ENCODE measurements at places on chromosomes 16 and 17. TPM values are rescaled to one million over a fixed set of nuclear protein-coding genes. Genes with fewer than 3 reads are reported as not detected.

DNA sequence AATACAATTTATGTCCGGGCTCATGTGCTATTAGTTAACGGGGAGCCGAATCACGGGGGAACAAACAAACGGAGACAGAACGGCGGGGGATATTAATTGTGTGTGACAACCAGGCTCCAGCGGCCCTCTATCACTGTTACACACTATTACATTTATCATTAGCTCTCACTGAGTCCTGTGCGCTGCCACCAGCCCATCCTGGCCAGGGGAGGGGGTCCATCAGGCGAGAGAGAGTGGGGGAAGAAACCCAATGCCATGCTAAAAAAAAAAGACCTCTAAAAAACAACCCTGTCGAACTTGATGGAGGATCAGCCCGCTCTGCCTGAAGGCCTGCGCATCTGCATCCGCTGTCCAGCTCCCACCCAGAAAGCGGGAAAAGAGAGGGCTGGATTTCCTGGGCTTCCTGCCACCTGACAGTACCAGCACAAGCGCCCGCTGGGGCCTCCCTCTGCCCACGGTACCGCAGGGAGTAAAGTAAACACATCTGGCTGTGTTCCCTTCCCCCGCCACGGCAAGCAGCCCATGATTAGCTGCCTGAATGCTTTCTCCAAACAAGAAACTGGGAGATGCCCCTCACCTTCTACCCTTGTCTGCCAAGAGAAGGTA lies 41.7 kb downstream of the PIPOX start:
- peaks cover 16% of the 10 kb centered on the region for H3K36me3 ChIP-seq
- no peak overlapping the region for H3K4me3 ChIP-seq
- H3K27ac ChIP-seq = no peak overlapping the region
- no peaks in the 10 kb centered on the region for H3K4me1 ChIP-seq

- no peaks in the 10 kb centered on the region for H3K27me3 ChIP-seq
- no peaks in the 10 kb centered on the region for H3K36me3 ChIP-seq
- H3K4me3 ChIP-seq = peak overlapping the region; percentile 87
- H3K4me1 ChIP-seq = no peaks in the 10 kb centered on the region
- peak; percentile 86 for DNase-seq
These were observed 889 bp upstream of the ZNF423 start for GRCh38 chr16:49856672-49857330.

- H3K4me3 ChIP-seq = no peak overlapping the region
- H3K27me3 ChIP-seq = no peaks in the 10 kb centered on the region
- H3K4me1 ChIP-seq = no peaks in the 10 kb centered on the region
- no peak overlapping the region for H3K27ac ChIP-seq
These were observed 226.1 kb upstream of the TOX3 start for GRCh38 chr16:52773026-52773425.

DNA sequence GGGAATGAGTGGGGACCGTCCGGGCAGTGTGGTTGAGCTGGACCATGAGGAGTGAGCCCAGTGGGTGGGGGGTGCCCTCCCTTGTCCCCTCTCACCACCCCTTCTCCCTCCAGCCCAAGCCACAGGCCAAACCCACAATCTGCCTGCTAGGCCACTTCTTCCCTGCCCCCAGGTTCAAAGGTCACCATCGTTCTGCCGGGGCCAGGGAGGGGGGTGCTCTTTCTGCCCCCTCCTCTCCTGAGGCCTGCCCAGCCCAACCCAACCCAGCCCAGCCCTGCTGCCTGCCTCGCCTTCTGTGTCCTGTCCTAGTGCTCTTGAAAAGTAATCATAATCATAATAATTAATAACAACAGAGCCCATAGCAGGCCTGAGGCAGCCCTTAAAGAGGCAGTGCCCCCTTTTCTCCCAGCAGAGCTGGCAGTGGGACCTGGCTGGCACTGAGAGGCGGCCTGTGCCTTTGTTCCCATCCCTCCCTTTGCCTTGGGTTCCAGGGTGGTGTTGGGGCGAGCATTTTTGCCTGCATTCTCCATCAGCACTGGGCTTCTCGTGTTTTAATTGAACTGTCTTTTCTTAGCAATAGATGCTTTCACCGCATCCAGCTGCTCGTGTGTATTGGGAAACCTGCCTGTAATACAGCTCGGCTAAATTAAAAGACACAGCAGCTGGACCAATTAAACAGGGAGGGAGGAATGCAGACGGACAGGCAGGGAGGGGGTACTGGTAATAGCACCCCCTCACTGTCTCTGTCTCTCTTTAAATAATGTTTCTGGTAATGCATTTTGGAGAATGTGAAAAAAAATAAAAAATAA lies 46.8 kb downstream of the SREBF1 start:
- no peak overlapping the region for H3K4me3 ChIP-seq
- no peaks in the 10 kb centered on the region for H3K4me1 ChIP-seq
- H3K27ac ChIP-seq = no peak overlapping the region
- H3K27me3 ChIP-seq = no peaks in the 10 kb centered on the region

DNA sequence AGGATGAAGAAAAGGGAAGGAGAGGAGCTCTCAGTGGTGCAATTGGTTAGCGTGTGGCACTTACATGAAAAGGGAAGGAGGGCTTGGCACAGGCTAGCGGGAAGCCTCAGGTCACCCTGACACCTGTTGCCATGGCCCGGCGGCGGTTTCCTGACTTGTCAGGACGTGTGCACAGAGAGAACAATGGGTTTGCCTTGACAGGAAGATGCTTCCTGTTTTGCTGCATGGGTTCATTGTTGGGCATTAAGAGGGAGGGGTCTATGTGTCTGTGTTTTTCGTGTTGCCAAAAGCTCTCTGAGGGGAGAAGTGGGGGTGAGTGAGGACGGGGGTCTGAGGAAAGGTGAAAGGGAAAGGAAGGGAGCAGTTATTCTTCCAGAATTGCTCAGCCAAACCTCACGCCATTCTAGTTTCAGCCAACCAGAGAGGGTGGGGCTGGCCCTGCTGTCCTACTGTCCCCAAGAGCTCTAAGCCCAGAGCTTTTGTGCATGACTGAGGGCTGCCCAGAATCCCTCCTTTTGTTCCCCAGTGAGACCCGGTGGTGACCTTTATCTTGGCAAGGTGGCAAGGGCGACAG lies 17.1 kb upstream of the CCR7 start:
- H3K27me3 ChIP-seq = no peaks in the 10 kb centered on the region
- DNase-seq = peak; percentile 66
- no peaks in the 10 kb centered on the region for H3K36me3 ChIP-seq

FBXW10B gene
- polyA plus RNA-seq = 1.3 TPM

DNA sequence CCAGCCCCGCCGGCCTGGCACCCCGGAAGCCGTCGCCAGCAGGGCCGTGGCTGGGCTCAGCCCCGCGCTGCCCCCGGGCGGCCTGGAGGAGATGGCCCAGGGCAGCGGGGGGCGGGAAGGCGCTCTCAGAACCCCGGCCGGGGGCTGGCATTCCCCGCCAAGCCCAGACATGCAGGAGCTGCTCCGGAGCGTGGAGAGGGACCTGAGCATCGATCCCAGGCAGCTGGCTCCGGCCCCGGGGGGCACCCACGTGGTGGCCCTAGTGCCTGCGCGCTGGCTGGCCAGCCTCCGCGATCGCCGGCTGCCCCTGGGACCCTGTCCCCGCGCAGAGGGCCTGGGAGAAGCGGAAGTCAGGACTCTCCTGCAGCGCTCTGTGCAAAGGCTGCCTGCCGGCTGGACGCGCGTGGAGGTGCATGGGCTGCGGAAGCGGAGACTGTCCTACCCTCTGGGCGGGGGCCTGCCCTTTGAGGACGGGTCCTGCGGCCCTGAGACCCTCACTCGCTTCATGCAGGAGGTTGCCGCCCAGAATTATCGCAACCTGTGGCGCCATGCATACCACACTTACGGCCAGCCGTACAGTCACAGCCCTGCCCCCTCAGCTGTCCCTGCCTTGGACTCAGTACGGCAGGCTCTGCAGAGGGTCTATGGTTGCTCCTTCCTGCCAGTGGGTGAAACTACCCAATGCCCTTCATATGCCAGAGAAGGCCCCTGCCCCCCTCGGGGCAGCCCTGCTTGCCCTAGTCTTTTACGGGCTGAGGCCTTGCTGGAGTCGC lies 551 bp downstream of the WDR81 start:
- H3K27me3 ChIP-seq = no peaks in the 10 kb centered on the region
- peak overlapping the region; percentile 68 for H3K4me3 ChIP-seq
- peaks cover 1% of the 10 kb centered on the region for H3K36me3 ChIP-seq
- H3K27ac ChIP-seq = no peak overlapping the region
- H3K4me1 ChIP-seq = no peaks in the 10 kb centered on the region

Measured in aorta (tissue), 5 donors.